ENCODE measurements at places on chromosomes 4 and X.

DNA sequence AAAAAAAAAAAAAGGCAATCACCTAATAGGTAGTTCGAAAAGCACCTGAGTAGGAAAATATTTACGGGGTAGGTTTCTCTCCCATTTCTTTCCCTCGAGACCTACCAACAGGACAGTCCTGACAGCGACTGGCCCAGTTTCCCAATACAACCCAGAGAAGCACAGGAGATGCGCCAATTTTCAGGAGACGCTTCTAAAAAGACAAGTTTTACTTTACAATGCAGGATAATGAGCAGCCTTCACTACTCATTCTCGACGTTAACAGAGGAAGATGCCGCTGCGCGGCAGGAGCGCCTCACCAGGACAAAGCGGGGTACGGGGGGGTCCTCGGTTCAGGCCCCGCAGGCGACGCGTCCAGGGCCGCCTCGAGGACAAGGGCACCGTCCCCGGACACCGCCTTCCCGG lies 708 bp downstream of the BCLAF3 start:
- DNase-seq = peak; percentile 6

GRCh38 chrX:19824603-19825002 lies 62.8 kb downstream of the SH3KBP1 start:
- DNase-seq = no peak

DNA sequence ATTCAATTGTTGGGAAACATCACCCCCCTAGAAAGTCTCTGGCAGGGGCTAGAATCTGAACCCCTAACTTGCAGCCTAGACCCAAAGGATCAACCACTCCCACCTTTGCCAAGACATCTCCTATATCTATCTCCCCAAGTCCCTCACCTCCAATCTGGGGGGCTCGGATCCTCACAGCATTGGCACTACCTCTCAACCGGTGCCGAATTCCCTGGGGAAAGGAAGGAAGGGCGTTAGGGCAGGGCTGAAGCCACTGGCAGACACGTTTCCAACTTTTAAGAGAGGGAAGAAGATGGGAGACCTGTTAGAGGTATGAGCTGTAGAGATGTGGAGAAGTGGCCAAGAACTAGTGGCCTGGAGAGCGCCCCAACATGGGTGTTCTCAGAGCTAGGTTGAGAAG lies 2.7 kb downstream of the TIMM17B start:
- DNase-seq = no peak

- DNase-seq = peak; percentile 39
Observed at GRCh38 chrX:33183361-33183760, 28.0 kb downstream of the DMD start.

DNA sequence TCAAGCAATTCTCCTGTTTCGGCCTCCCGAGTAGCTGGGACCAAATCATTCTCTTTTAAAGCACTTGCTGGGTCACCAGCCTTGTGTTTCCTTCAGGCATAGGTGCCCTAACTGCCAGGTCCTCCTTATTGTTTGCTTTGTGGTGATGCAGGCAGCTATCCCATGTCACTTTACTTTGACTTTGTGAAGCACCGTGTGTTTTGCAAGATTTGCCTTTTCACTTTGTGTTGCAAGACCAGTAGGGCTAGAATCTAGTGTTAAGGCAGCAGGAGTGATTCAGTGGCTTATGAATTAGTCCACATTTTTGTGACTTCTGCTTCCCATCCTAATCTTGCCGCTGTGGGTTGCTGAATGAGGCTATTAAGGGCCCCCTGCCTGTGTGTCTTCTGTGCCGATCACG lies 20.2 kb downstream of the SYAP1 start:
- no peak for DNase-seq

DNA sequence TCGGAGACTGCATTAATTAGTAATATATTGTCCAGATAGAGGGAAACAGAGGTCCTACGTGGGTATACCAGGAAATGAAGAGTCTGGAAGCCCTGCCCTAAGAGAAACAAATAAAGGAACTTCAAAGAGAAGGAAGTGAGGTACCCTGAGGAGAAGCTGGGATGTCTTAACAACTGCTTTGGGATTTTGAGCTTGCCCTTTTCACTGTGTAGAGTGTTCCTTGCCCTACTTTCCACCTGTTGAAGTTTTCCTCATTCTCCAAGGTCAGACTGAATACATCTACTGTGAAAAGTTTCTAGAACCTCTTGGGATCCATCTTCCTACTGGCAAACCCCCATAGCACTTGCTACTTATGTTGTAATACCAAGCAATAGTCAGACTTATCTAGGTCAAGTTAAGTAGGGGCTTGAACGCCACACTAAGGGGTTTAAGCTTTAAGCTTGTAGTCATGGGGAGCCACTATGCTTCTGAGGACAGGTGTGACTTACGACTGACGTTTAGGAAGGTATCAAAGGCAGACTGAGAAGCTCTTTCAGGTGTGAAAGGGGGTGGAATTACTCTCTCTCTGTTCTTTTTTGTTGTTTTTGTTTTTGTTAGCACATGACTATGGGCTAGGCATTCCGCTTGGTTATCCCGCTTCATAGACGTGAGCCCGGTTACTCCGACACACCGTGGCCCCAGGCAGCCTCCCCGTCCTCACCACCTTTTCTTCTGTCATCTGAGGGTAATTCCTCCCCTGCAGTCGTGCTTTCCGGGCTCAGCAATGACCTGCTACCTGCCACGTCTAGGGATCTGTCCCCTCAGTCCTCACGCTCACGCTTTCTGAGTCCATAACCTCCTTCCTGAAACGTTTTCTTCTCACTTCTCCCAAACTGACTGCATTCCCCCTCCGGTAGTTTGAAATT lies 959 bp upstream of the REST start:
- peak; percentile 12 for DNase-seq

DNA sequence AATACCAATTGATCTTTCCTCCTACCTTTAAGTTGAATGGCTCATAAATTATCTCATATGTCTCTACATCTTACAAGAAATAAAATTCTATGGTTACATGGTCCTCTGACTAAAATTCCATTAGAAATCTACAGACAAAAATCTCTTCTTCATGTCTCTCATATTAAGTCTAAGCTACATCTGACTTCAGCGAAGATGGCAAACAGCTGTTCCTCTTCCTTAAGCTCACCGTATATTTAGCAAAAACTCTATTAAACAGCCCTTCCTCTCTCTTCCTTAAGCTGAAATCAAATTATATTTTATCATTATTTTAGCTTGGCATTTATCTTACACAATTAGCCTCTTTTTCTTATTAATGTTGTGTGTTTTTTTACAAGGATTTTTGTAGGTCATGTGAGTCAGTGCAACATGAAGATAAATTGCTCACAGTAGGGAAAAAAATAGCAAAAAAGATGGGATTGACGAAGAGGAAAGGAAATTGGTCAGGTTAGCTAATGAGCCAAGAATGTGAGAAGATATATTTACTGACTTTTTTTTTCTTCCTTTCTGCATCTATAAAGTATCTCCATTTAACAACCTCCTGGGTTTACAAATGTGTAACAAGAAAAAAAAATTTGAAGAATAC lies 2412.8 kb downstream of the ARAP2 start:
- no peak for DNase-seq

DNA sequence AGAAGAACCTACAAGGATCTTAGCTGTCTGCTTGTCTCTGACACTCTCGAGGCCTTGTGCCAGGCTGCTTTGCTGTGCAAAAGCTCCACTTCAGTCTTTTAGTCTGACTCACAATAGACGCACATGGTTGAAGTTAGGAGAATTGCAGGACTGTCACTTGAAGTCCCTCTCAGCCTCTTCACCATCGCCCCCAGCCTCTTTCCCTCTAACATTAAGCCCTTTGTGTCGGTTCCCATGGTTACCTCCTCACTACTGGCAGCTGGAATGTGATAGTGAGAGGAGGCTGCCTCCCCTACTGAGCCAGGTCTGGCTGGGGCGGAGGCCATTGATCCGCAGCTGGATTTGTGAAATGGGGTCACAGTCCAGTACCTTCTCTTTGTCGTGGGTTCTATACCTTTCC lies 201.8 kb downstream of the SOWAHB start:
- no peak for DNase-seq

GRCh38 chr4:188016754-188017153 lies 21.2 kb downstream of the ZFP42 start:
- DNase-seq = no peak

- DNase-seq = peak; percentile 57
Observed at GRCh38 chr4:119136546-119136945, 914 bp downstream of the MYOZ2 start.

DNA sequence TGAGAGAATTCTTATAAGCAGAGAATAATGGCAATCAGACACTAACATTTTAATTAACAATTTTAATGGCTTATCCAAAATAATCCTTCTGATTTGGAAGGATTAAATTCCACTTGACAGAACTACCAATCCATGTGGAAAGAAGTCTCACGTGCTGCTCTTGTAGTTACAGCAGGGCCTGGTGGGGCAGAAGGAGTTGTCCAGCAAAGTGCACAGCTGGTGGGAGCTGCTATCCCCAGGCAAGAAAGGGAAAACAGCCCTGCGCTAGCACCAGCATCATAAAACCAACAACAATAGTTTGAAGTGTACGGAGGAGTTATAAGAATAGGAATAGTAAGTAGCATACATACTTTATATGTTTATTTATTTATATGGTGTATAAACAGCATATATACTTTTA lies 127.4 kb upstream of the TRIM2 start:
- DNase-seq = no peak

DNA sequence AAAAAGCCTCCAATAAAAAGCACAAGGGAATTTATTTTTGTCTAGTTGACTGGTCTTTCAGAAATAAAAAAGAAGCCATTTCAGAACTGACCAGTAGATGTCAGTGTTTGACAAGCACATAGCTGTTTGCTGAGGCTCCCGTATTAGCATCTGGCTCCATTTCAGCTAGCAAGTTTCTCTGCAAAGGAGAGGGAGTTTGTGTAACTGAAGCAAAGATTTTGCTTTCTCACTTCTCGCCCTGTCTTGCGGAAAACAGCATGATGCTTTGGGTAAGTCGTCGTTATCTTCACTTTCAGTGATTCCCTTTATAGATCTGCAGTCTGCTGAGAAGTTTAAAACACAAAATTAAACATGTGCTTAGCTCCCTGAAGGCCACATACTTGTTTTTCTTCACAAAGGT lies 85.5 kb downstream of the CT47B1 start:
- DNase-seq = peak; percentile 73

Data from pons (tissue), 1 donor.